ENCODE measurements at places on chromosomes 3 and 15.

- DNase-seq = no peak
These were observed 23.1 kb upstream of the MTHFS start for GRCh38 chr15:79919749-79920511.

DNA sequence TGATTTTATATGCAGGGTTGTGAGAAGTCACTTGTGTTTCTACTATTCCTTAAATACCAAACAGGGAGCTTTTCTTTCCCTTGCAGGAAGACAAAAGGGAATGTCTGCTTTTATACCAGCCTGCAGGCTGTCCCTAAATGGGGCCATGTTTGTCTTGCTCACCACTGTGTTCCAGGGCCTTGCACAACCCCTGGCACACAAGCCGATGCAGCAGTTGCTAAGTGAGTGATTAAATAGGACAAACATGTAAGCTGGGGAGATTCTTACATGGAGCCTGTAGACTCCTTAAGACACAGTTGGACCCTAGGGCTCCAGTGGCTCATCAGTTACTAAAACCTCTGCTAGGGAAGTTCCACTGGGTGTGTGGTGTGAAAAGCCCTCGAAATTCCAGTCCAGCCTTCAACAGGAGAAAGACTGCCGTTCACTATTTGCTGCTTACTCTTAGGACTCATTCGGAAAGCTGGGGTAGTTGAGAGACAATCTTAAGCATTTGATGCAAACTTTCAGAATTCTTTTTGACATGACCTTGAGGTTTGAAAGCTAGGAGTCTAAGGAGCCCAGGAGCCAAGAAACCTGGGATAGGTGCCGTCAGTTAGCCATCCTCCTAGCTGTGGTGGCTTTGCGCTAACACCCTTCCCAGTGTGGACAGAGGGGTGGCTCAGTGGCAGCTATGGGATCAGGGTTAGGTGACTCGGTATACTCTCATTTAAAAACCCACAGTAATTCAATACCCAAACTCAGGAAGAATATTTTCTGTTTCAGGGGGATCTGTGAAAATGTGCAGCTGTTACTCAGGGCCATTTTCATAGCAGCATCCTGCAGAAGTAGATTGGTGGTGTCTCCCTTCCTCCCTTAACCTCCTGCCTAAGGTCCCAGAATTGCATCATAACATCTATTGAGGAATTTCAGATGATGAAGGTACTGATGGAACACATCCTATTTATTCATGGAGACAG lies 39.1 kb downstream of the SYNM start:
- no peak for DNase-seq

DNA sequence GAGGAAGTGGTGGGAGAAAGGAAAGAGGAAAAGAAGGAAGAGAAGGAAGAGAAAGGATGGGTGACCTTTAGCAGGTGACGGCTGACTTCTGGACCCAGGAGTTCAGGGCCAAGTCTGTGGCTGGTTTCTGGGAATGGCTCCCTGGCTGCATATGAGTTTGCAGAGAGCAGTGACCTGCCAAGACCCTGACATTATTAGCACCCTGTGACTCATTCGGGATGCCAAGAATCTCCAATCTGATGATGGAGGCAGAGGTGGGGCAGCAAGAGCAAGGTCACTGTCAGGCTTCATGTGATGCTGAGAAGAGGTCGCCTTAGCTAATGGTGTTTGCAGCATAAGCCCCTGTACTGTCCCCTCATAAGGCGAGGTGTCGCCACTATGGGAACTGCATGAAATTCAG lies 42.6 kb downstream of the MYZAP start:
- DNase-seq = no peak

GRCh38 chr3:110521019-110521418 lies 550.6 kb upstream of the NECTIN3 start:
- DNase-seq = no peak

DNA sequence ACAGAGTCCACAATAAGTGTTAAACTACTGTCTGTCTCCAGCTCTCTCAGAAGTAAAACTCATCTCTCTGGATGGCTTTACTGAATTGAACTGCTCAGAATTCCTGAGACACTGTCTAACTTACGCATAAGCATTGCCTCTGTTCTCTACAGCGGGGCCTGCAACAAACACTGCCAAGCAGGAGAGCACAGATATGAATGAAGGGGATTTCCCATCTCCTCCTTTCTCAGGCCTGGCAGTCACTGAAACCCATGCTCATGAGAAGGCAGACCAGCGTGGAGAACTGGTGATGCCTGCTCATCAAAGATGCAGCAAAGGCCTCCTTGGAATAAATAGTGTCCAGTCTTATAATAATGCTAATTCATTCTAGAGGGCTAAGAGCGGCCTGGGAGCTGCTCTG lies 10.3 kb downstream of the RASGRP1 start:
- peak; percentile 73 for DNase-seq

DNA sequence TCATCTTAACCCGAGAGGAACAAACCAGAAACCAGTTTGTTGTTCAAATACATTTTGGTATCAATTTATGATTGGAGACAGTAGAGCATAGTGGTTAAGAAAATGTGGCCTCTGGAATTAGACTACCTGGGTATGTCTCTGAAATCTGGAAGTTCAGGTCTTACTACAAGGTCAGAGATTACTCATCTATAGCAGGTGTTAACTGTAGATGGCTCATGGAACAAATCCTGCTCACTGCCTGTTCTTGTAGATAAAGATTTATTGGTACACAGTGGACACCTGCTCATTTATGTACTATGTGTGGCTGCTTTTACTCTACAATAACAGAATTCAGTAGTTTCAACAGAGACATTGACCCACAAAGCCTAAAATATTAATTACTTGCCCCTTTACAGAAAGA lies 413.3 kb downstream of the CNTN6 start:
- DNase-seq = no peak

All from activated CD4-positive, alpha-beta T cell treated with anti-CD3 and anti-CD28 coated beads, Interleukin-2, Interleukin-4, amounts not matched to agents 100 ng/mL and 50 ng/mL, durations not matched to agents 16 hours and 8 hours (primary cell).